ENCODE measurements at places on chromosomes 5 and 9.
A peak's percentile ranks its signal among the peaks of the same experiment; 100 is the strongest.

DNA sequence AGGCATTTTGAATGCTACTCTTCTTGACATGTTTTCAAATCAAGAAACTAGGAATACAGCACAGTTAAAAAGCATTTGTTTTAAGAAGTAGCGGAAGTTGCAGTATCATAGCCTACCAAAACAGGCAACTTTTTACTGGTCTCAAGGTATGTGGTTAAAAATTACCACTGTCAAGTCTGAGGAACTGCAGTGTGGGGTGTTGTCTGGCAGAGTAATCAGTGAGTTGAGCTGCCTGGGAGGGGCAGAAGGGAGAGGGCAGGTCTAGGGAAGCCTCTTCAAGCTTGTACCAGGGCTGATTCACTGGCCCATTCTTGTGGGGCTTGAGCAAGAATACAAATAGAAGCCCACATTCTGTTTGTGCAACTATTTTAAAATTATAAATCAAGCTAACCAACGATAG lies 42.4 kb upstream of the SV2C start:
- DNase-seq = no peak

DNA sequence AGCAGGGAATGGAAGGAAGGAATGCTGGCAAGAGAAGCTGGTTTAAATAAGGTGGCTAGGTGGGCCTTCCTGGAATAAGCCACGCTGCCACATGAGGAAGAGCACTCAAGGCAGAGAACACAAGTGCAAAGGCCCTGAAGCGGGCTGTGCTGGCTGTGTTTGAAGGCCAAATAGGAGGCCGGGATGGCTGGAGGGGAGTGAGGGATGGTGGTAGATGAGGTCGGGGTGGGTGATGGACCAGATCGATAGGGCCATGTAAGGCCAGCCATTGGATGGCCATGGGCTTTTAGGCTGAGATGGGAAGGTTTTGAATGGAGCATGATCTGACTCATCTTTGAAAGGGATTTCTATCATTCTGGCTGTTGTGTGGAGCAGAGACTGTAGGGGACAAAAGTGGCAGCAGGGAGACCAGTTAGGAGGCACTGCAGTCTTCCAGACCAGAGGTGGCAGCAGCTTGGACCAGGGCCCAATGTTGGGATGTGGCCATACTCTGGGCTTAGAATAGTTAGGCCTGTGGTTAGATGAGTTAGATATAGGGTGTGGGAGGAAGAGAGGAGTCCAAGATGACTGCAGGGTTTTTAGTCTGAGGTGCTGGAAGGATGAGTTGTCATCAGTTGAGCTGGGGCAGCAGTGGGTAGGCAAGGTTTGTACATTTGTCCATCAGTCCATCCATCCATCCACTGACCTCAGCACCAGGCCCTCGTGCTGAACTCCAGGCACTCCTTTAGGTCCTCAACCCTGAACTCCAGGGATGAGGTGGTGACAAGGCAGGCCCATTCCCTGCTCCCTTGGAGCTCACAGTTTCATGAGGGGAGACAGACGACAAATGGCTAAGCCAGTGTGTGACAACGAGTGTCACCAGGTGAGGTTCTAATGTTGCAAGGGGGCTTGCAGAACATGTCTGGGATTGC lies 30.3 kb downstream of the NDST1 start:
- DNase-seq = no peak

GRCh38 chr5:43017428-43017815 lies 22.7 kb downstream of the ANXA2R start:
- no peak for DNase-seq

GRCh38 chr9:108383796-108384195 lies 472.0 kb downstream of the ACTL7B start:
- no peak for DNase-seq

GRCh38 chr9:108411632-108412031 lies 444.2 kb downstream of the ACTL7B start:
- no peak for DNase-seq

GRCh38 chr9:91963711-91964240 lies 13.7 kb upstream of the ROR2 start:
- no peak for DNase-seq

GRCh38 chr5:137491121-137491520 lies 8.0 kb downstream of the SPOCK1 start:
- no peak for DNase-seq

- DNase-seq = peak; percentile 30
These were observed 5.9 kb downstream of the FAM78A start for GRCh38 chr9:131270171-131271015.

- DNase-seq = no peak
These were observed 50.0 kb downstream of the ATPSCKMT start for GRCh38 chr5:10199692-10200091.

- no peak for DNase-seq
These were observed 20.7 kb upstream of the EGFLAM start for GRCh38 chr5:38237681-38238080.

DNA sequence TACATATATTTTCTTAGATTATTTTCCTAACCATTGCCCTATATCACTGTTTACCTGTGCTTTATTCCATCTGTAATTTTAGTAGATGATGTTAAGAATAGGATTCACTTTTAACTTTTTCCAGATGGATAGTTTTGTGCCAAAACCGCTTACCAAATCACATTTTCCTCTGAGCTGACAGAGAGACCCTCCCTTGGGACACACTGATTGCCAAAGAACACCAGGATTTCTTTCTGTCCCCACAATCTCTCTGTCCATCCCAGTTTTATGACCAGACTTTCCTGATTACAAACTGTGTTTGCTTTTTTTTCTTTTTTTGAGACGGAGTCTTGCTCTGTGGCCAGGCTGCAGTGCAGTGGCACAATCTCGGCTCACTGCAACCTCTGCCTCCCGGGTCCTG lies 81.3 kb upstream of the SPATA31C2 start:
- DNase-seq = no peak

- DNase-seq = no peak
These were observed 51.0 kb downstream of the KIF4B start for GRCh38 chr5:155064580-155064979.
